ENCODE measurements at places on chromosomes 4 and X.

GRCh38 chrX:20418379-20419150 lies 151.9 kb upstream of the RPS6KA3 start:
- no peak for DNase-seq

- peak; percentile 57 for DNase-seq
Observed at GRCh38 chr4:159298502-159298901, 195.6 kb downstream of the RAPGEF2 start.

GRCh38 chrX:116596010-116596409 lies 133.2 kb upstream of the CT83 start:
- DNase-seq: no peak

DNA sequence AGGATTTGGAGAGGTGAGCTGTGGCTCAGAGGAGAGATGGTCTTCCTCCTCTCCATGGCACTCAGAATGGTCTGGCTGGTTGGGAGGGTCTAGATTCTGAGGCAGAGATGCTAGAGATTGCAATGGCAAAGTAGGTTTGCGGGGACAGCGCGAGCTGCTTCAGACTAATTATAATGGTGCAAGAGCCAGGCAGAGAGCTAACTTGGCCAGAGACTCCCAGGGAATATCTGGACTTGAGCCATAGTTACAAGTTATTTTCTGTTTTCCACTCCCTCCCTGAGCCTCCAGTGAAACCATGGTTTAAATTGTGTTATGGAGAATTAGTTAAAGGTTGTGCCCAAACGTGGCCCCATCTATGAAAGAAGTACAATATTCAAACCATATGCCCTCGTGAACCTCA lies 44.7 kb upstream of the ELF2 start:
- DNase-seq: no peak

- no peak for DNase-seq
Observed at GRCh38 chr4:54716478-54717065, 58.8 kb downstream of the KIT start.

DNA sequence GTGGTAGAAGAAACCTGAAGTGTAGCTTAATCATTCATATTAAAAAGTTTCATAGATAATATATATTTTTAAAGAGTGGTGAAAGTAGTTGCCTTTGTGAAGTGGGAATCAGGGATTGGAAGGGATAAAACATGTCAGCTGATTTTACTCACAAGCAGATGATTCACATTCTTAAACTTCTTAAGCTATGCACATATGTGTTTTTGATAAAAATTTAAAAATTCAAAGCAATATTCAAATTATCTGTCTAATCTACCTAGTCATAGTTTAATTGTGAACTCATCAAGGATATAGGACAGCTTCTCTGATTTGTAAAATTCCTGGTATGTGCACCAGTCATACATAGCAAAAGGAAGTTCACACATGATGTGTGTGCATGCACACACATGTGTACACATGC lies 520.6 kb upstream of the PITX2 start:
- DNase-seq: no peak

DNA sequence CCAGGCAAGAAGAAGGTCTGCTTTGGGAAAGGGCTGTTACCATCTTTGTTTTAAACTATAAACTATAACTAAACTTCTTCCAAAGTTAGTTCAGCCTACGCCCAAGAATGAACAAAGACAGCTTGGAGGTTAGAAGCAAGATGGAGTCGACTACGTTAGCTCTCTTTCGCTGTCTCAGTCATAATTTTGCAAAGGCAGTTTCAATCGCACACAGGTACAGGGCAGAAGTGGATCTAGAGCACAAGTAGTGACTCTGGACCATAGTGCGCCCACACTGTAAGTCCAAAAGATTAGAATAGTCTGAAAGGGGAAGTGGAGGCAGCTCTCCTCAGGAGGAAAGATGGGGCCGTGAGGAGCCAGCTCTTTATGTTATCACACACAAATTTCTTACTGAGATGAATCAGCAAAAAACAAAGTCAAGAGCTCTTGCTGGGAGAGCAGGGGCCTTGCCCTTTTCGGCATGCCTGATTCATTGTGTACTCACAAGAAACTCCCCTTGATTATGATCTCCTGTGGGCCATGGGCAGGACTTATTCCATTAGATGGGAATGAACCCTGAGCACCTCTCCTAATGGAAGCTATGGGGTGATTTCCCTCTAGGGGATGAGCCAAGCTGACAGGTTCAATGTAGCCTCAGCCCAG lies 58.6 kb downstream of the FUNDC1 start:
- DNase-seq: no peak

- DNase-seq: no peak
Observed at GRCh38 chr4:184811526-184812198, 14.1 kb downstream of the ACSL1 start.

DNA sequence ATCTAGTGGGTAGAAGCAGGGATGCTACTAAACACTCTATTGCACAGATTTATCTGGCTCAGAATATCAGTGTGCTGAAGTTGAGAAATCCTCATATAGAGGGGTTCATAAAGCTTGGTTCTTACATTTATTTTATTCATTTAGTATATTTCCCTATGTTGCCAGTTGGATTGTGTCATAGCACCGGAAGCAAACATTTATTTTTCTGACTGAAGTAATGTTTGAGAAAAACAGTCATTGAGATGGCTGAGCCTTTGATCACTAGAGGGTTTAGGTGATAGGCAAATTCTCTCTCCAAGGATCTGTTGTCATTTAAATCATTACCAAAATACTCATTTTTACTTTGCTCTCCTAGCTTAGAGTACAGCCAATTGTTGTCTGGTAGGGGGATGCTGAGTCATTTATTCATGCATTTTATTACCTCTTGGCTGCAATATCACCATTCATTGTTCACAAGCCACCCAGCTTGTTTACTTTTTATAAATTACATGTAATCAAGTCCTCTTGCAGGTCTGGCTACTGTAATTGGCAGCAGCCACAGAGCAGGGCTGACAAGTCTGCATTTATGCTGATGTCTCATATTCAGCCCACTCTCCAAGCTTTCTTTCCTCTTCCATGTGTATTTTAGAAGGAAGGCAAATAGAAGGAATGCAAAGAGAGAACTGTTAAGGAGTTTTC lies 15.2 kb downstream of the GAB1 start:
- DNase-seq: no peak

DNA sequence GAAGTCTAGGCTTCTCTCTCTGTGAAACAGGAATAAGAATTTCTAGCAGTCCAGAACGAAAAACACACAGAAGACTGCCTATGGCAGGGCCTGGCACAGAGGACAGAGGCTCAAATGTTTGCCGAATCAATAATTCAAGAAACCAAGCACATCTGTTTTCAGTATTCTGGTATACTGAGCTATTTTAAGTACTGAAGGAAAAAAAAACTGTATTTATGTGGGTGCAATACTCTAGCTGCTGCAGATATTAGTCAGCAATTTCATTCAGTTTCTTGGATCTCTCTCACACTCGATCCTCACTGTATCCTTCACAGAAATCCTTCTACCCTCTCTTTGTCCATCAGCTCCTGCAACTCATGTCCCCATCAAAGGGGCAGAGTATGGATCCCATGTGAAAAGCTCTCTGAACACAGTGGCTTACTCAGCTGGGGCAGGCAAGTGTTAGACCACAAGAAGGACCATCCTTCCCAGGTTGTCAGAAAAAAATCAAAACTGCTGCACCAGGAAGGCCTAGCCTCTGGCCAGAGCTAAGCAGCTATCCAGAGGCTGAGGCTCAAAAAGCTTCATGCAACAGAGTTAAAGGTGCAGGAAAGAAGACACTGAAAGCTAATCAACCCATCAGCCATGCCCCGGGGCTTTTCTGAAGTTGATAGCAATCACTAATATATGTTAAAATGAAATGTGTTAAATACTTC lies 9.1 kb upstream of the USO1 start:
- DNase-seq: peak; percentile 44

DNA sequence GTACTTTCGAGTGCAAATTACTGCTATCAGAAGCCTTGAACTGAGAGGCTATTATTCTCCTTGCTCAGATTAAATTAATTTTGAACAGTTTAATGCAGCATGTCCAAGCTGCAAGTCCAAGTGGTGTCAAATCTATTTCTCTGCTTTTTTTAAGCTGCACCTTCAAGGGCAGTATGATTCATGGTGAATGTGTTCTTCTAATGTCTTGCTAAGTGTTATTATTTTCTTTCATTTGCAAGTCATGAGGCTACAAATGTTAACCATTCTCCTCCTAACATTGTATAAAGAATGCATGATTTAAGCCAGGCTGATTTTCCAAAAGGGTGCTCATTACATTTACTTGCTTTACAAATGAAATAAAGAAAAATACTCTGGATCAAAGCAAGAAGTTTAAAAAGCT lies 200.4 kb downstream of the TEX13C start:
- no peak for DNase-seq

- no peak for DNase-seq
Observed at GRCh38 chr4:7136351-7136750, 56.0 kb upstream of the SORCS2 start.

GRCh38 chr4:7719354-7720174 lies 220.1 kb downstream of the AFAP1 start:
- DNase-seq: no peak

DNA sequence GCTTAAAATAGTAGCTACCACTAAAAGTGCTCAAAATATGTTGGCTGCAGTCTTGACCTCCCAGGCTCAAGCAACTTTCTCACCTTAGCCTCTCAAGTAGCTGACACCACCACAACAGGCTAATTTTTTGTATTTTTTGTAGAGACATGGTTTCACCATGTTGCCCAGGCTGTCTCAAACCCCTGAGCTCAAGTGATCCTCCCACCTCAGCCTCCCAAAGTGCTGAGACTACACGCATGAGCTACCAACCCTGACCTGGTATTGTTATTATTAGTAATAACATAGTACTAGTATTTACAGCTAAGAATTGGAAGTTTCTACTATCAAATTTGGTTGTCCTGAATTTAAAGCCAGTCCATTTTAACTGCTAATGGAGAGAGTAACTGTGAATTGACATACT lies 18.0 kb downstream of the STAP1 start:
- no peak for DNase-seq

DNA sequence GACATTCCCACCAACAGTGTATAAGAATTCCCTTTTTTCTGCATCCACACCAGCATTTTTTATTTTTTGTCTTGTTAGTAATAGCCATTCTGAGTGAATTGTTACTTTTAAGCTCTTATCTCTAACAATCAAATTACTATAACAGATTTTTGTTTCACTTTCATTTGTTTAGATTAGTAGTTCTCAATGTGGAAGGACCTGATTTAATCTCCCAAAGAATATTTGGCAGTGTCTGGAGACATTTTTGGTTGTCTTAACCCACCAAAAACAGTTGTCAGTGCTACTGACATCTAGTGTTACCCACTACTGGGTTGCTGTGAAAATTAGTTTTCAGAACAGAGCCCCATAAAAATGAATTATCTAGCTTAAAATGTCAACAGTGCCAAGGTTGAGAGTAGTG lies 37.9 kb downstream of the RUFY3 start:
- DNase-seq: no peak

- DNase-seq: no peak
Observed at GRCh38 chr4:82050796-82051195, 323.0 kb downstream of the HNRNPD start.

DNA sequence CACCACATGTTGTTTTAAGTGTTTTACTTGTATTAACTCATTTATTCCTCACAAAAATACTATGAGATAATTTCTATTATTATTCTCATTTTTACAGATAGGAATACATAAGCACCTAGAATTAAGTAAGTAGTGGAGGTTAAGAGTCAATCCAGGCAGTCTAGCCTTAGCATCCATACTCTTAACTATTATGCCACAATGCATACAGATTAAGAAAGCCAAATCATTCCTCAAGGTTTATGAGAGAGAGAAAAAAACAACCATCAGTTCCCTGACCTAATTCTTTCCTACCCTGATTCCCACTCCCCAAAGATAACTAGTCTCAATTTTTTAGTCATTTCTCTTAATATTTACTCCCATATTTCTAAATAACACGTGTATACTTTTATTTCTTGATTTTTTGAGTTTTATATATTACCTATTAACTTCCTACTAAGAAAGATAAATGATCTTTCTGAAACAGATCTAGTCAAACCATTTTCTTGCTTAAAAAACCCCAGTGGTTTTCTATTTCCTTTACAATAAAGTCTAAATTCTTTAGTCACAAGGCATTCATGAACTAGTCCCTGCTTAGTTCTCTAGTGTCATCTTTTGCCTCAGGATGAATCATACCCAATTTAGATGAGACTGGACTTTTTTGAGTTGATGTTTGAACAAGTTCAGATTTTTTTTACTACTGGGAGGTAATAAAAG lies 16.0 kb downstream of the UBA6 start:
- no peak for DNase-seq

- DNase-seq: no peak
Observed at GRCh38 chr4:188485906-188486305, 346.7 kb downstream of the TRIML1 start.

DNA sequence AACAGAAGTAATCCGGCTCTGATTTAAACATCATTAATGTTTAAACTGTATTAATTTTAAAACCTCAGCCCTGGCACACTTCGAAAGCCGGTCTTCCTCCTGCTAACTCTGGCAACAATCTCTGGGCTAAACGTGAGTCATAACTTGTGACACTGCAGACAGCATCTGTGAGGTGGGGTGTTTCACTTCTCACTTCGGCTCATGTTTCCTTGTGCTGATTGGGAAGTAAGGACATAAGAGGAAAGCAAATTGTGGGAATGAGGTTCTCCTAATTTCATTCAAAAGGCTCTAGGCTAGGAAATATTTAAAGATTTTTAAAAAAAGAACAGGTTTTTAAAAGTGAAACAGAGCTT lies 139.9 kb upstream of the USP9X start:
- no peak for DNase-seq

DNA sequence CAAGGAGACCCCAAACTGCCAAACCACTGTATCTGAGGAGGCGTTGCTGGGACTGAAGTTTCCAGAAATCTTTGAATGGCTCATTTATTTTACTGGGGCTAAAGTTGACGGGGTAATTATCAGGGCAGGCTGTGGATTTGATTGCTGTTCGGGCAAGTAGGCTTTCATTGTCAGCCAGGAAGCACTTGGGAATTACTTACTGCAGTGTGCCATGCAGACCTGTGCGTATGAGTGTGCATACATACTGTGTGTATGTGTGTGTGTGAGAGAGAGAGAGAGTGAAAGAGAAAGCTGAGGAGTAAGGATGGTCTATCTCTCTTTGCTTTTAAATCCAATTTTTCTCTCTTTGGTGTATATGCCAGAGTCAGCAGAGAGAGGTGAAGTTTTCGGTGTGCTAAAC lies 122.7 kb downstream of the NPNT start:
- DNase-seq: no peak

DNA sequence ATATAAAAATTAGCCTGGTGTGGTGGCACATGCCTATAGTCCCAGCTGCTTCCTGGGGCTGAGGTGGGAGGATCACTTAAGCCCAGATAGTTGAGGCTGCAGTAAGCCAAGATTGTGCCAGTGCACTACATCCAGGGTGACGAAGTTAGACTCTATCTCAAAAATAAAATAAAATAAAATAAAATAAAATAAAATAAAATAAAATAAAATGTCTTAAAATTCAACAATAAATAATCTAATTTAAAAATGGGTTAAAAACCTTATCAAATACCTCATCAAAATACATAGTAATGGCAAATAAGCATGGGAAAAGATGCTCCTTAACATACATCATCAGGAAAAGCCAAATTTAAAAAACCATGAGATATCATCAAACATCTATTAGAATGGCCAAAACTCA lies 760.2 kb upstream of the AGA start:
- DNase-seq: no peak

GRCh38 chrX:95101851-95102390 lies 1427.9 kb downstream of the FAM133A start:
- no peak for DNase-seq

- no peak for DNase-seq
Observed at GRCh38 chr4:163164591-163164990, 2.1 kb downstream of the NAF1 start.

- DNase-seq: no peak
Observed at GRCh38 chrX:35406386-35406785, 391.8 kb upstream of the MAGEB16 start.

Data from GM04503 (cell line).